ENCODE measurements at places on chromosomes 1 and 21. TPM values are rescaled to one million over a fixed set of nuclear protein-coding genes. Genes with fewer than 3 reads are reported as not detected.

The OXCT2 gene
- total RNA-seq, result 2.9 TPM

The IL12RB2 gene
- total RNA-seq, result 123 TPM

The GUCA2B gene
- total RNA-seq, result not detected

The CD52 gene
- 343 TPM for total RNA-seq

The CHRM3 gene
- total RNA-seq, result 0.56 TPM

GRCh38 chr1:21313203-21313885 lies 23.1 kb upstream of the ECE1 start:
- DNase-seq, result no peak

- DNase-seq, result no peak
Measured at GRCh38 chr1:104699433-104699832, 949.7 kb downstream of the AMY1C start.

- DNase-seq, result no peak
Measured at GRCh38 chr1:109770331-109771095, 6.8 kb upstream of the EPS8L3 start.

GRCh38 chr1:53237638-53238037 lies 680 bp downstream of the MAGOH start:
- DNase-seq, result no peak

DNA sequence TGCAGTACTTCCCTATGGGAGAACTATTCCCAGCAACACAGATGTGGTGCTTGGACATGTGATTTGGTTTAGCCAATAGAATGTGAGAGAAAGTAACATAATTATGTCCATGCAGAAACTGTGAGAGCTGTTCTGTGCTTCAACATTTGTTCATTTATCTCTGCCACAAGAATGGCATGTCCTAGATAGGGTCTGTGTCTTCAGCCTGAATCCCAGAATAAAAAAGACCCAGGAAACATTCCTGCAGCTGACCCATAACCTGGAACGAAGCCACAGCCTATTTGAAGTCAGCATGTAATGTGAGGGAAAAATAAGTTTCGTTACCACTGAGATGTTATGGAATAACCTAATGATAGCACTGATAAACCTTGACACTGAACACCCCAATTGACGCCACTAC lies 552.0 kb upstream of the USP24 start:
- DNase-seq, result no peak

DNA sequence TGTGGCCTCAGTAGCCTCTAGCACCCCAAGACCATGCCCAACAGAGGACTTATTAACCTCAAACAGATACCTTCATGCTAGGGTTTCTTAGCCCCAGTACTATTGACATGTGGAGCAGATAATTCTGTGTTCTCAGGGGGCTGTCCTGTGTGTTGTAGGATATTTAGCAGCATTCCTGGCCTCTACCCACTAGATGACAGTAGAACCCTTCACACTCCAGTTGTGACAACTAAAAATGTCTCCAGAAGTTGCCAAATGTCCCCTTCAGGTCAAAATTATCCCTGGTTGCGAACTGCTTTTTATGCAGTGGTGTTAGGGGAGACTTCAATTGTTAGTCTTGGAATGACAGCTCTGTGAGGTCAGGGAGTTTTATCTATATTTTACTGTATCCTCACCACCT lies 8.1 kb downstream of the KAZN start:
- no peak for DNase-seq

GRCh38 chr1:202702088-202702487 lies 8.2 kb downstream of the SYT2 start:
- DNase-seq, result no peak

GRCh38 chr21:45134279-45135076 lies 60.1 kb downstream of the ADARB1 start:
- DNase-seq, result no peak

- no peak for DNase-seq
Measured at GRCh38 chr1:237482777-237483176, 407.9 kb downstream of the ZP4 start.

GRCh38 chr1:115237507-115237906 lies 100.5 kb downstream of the NGF start:
- no peak for DNase-seq

- no peak for DNase-seq
Measured at GRCh38 chr1:217134857-217135568, 411.8 kb upstream of the ESRRG start.

DNA sequence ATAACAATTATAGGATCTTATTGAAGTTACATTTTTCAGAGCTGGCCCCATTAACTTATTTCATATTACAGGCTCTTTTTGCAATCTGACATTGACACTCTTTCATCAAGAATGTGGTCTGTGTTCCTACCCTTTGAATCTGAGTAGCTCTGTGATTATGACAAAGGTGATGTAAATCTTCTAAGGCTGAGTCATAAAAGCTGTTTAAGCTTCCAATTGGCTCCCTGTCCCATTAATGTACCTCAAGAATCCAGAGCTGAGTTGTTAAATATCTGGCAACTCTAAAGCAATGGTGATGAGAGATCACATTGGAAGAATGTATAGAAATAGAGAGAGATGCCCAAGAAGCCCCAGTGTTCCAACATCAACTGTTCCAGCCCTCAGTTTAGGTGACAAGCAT lies 178.5 kb upstream of the DEPDC1 start:
- no peak for DNase-seq

- DNase-seq, result no peak
Measured at GRCh38 chr1:8889103-8889846, 10.8 kb upstream of the ENO1 start.

- peak; percentile 92 for DNase-seq
Measured at GRCh38 chr1:100037927-100038659, 68.3 kb downstream of the SLC35A3 start.

DNA sequence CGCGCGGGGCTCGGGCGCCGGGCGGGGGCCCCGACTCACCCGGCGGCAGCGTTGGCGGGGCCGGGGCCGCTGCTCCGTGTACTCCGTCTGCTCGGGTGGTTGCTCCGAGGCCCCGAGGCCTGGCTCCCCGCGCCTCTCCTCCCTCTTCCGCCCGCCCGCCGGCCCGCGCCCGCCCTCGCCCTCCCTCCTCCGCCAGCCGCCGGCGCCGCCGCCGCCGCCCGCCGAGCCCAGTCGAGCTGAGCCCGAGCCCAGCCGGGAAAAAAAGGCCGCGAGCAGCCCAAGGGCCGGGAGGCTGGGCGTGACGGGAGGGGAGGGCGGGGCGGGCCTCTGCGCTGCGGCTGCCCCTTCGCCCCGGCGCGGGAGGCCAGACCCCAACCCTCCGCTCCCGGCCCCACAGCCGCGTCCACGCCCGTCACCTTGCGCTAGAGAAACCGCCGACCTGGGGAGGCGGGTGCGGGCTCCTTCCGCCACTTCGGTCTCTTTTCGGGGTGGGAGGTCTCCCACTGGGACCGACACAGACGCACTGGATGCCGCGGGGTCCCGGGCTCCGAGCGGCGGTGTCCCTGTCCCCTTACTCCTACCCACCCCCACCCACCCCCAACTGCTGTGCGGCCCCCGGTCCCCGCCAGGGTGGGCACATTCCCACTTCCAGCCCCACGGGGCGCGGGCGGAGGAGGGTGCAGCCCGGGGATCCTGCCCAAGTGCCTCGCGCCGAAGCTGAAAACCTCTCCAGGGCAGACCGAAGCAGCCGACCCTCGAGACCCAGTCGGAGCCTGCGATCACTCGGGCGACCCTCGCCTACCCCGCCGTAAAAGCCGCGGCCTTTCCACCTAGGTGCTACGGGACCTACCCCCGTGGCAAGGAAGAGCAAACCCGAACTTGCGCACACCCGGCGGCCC lies at the start of gene CERS2:
Gene CERS2 (minus strand): TSS at position 256 of the 899 bp plus-strand sequence. CDS start 5,745 bp downstream, outside the sequence.
- peak; percentile 77 for DNase-seq

DNA sequence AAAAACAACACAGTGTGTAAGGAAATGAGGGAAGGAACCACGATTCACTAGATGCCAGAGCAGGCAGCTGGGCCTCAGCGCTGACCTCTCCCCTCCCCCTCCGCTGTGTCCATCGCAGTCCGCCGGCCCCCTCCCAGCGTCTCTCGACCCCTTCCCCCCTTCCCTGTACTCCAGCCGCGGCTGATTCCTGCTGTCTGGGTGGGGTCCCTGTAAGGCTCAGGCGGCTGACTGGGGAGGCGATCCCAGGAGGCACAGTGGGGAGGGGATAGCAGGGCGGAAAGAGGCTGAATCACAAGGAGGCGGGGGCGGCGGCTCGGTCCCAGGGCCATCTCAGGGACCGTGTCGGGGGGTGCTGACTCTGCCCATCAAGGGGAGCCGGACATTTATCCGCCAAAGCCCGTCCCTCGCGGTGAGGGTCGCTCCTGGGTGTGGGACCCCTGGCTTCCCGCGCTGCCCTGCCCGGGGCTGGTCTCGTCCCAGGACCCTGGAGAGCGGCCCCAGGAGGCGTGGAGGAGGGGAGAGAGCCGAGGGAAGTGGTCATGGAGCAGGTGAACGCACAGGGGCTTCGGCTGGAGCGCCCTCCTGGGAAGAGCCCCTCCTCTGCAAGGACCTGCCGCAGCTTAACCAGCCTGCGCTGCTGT lies 241.9 kb downstream of the PTPRU start:
- peak; percentile 23 for DNase-seq

DNA sequence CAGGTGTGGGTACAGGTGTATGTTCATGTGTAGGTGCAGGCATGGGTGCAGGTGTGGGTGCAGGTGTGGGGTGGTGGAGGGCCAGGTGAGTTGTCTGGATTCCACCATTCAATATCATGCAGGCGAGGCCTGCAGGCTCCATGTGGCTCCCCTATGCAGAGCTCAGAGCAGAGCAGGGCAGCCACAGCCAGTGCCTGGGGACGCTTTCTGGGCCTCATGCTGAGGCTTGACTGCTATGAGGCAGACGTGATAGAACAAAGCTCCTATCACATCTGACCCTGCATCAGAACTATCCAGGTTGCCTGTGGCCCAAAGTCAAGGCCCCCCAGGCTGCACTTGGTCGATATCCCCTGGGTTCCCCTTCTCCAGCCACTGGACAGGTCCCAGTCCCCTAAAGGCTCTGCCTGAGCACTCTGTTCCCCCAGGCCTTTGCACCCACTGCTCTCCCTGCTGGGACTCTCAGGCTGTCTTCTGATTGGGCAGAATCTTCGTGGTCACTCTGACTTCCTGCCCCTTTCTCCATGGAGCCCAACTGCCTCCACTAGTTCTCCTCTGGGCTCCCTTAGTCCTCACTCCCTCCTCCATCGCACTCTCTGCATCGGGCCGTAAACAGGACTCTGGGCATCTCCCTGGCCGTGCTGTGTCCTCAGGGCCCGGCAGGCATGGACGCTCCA lies 78.6 kb upstream of the ACTL8 start:
- no peak for DNase-seq

GRCh38 chr1:178341261-178341956 lies 155.4 kb downstream of the CLEC20A start:
- no peak for DNase-seq

DNA sequence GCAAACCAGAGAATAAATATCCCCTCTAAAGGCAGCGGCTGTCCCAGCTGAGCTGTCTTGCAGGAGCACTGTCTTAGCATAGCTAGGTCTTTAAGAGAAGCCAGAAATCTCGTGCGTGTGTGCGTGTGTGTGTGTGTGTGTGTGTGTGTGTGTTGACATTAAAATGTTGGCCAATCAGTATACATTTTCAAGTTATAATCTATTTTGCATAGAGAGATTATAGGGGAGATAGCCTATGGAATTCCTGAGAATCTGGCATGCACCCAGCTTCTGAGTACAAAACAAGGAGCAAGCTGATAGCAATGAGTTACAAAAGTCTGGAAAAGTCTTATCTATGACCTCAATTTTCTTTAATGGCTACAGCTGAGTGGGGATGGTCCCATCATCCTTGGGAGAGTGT lies 17.7 kb downstream of the METTL13 start:
- no peak for DNase-seq

- no peak for DNase-seq
Measured at GRCh38 chr1:231676487-231676886, 49.9 kb downstream of the DISC1 start.

DNA sequence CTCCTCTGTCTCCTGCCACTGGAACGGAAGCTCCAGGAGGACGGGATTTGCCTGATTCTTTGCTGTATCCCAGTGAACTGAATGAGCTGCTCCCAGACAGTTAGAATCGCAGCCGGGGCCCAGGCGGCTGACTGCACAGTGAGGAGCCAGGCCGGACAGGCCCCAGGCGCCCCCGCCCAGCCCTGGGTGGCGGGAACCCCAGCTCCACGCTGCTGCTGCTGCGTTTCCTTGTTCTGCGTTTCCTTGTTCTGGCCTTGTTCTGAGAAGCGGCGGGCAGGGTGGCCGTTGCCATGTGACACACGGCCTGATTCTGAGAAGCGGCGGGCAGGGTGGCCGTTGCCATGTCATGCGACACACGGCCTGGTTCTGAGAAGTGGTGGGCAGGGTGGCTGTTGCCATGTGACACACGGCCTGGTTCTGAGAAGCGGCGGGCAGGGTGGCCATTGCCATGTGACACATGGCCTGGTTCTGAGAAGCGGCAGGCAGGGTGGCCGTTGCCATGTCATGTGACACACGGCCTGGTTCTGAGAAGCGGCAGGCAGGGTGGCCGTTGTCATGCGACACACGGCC lies 56.2 kb downstream of the SLC37A1 start:
- DNase-seq, result peak; percentile 41

DNA sequence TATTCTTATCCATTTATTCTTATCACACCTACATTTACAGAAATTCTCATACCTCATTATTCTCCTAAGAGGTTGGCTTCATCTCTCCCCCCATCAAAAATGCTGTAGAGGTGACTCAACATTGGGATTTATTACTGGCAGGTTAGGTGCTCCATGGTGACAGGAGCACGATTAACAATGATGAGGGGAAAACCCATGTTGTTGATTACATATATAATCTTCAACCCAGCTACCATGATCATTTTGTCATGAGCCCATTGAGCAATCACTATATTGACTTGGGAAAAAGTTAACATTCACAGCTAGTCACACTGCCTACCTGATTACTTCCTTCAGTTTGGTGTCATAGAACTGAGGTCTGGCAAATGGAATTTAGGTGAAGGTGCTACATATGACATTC lies 712.1 kb upstream of the CHRM3 start:
- DNase-seq, result no peak

- no peak for DNase-seq
Measured at GRCh38 chr1:154879038-154879421, 8.9 kb upstream of the KCNN3 start.

DNA sequence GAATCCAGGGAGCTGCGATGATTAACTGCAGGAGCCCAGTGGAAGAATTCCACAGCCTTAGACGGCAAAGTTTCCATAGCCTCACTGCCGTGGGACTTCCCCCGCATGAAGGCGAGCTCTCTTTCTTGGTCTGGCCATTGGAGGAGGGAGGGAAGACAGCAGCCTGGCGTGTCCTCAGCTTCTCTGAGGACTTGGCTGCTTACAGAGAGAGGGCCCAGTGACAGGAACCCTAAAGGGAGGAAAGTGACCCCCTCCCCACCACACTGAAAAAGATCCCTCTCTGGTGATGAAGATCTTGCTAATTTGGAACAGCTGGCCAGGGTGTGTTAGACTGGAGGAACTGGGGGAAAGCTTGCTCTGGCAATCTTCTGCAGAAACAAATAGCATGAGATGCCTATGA lies 41.0 kb downstream of the ATP2B4 start:
- DNase-seq, result no peak

GRCh38 chr1:155080312-155081228 lies 1.9 kb downstream of the EFNA3 start:
- DNase-seq, result no peak

- no peak for DNase-seq
Measured at GRCh38 chr1:1123581-1124507, 8.0 kb upstream of the C1orf159 start.
